ENCODE measurements at places on chromosomes 1 and 21.

GRCh38 chr21:34737115-34737514 is 68.3 kb downstream of the CLIC6 start:
- DNase-seq, result no peak

GRCh38 chr1:178407655-178408054 is 89.1 kb downstream of the CLEC20A start:
- DNase-seq, result no peak

- DNase-seq, result no peak
Measured at GRCh38 chr1:219798283-219799030, 129.9 kb downstream of the SLC30A10 start.

DNA sequence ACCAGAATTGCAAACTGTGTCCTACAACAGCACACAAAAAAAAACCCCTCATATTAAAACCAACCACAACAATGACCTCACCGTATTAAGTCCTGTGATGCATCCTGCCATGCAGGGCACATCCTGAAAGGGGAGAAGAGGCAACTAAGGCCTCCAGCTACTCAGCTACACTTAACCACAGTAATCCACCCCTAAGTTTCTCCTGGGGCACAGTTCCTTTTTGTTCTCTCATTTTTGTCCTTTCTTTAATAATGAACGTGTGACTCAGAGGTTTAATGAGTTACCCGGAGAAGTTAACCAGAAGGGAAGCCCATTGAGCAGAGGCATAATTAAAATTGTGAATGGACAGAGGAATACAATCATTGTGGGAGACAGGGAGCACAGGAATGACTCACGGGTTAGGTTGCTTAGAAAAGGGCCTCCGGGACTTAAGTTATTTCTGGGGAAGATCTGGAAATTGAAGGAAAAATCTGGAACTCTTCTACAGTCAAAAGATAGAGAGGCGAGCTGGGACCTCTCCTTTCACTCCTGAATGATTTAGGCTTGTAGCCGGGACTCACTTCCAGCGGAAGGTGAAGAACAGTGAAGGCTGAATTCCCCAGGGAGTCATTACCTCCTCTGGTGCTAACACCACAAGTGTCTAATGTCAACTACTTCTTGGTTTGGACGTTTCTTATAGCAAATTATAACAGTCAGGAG is 36.9 kb upstream of the HIVEP3 start:
- no peak for DNase-seq

- DNase-seq, result no peak
Measured at GRCh38 chr1:191662746-191663145, 495.5 kb upstream of the RGS18 start.

GRCh38 chr1:116538544-116538943 is 32.3 kb downstream of the CD58 start:
- no peak for DNase-seq

DNA sequence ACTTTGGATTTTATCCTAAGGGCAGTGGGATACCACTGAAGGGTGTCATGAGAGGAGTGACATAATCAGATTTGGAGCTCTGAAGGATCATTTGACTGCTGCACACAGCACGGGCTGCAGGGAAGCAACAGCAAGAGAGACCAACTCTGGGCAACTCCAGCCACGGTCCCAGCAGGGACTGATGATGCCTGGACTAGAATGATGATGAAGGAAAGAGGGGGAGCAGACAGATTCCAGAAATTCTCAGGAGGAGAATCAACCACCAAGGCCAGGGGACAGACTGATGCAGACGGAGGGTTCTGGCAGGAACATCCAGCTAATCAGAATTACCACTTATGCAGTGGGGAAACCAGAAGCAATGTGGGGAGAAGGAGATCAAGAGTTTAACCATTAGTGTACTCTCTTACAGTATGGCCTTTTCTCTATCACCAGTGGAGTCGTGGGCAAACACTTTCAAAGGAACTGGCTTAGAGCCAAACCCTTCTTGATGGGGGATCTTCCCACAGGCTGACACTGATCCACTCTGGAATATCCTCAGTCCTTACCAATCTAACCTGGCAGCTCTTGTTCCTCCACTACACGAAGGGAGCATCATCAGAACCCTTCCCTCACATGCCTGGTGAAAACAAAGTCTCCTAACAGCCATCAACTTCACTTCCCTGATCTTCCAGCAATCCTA is 3.3 kb downstream of the URB1 start:
- no peak for DNase-seq

DNA sequence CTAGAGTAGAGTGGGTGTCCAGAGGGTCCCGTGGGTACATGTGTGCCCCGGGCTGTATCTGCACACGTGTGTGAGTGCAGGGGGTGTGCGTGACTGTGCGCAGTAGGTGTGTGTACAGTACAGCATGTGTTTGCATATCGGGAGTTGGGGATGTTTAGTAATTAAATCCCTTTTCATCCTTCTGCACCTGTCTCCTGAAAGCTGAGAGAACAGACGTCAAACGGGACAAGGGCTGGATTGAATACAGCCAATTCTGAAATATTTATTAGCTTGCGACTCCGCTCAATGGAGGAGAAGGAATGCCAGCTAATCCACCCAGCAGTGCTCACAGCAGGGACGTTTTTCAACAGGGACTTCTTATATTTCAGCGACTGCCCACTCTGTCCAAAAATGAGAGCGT is 44.7 kb upstream of the CASZ1 start:
- no peak for DNase-seq

- no peak for DNase-seq
Measured at GRCh38 chr1:247156787-247157232, 15.0 kb downstream of the ZNF124 start.

GRCh38 chr1:44512313-44512885 is 107.3 kb downstream of the RNF220 start:
- DNase-seq, result no peak

GRCh38 chr1:211133836-211134669 is at the start of gene KCNH1:
TSS of gene KCNH1 (minus strand) at chr1:211134148. CDS start at chr1:211133945, 203 bp downstream.
- peak; percentile 94 for DNase-seq

DNA sequence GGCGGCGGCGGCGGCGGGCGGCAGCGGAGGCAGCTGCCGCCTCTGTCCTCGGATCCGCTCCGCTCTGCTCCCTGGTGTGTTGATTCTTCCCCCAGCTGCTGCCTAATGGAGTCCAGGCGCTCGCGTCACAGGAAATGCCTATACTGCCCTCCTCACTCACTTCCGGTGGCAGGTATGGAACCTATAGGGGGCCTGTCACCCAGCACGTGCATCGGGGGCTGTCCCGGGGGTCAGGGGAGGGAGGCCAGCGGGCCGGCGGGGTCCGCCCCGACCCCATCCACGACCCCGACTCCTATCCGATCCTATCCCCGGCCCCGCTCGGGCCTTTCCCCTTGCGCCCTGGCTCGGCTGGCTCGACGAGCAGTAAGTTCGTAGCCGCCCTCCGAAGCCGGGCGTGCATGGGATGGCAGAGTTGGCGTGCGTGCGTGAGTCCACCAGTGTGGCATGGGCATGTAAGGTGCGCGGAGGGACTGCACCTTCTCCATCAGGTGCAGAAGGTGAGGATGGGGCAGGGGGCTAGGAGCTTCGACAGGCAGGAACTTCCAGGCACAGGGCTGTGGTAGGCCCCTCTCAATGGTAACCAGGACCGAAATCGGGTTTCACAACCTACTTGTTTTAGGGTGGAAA is at the start of gene WDR26:
TSS of gene WDR26 (minus strand) at position 107 of the 627 bp plus-strand sequence.
- DNase-seq, result peak; percentile 90

- DNase-seq, result peak; percentile 62
Measured at GRCh38 chr1:181424786-181425403, 58.4 kb upstream of the CACNA1E start.

GRCh38 chr1:194228427-194228826 is 1042.0 kb upstream of the B3GALT2 start:
- DNase-seq, result no peak

DNA sequence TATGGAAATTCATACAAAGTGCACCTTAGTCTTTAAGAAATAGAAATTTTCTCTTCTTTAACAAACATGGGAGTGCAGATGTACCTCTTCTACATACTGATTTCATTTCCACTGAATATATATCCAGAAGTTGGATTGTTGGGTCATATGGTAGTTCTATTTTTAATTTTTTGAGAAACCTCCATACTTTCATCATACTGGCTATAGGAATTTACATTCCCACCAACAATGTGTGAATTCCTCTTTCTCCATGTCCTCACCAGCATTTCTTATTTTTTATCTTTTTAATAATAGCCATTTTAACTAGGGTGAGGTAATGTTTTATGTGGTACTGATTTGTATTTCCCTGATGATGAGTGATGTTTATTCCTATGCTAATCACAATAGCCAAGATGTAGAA is 87.5 kb downstream of the RGS2 start:
- DNase-seq, result no peak

- DNase-seq, result no peak
Measured at GRCh38 chr1:202056644-202057334, 46.4 kb downstream of the ELF3 start.

DNA sequence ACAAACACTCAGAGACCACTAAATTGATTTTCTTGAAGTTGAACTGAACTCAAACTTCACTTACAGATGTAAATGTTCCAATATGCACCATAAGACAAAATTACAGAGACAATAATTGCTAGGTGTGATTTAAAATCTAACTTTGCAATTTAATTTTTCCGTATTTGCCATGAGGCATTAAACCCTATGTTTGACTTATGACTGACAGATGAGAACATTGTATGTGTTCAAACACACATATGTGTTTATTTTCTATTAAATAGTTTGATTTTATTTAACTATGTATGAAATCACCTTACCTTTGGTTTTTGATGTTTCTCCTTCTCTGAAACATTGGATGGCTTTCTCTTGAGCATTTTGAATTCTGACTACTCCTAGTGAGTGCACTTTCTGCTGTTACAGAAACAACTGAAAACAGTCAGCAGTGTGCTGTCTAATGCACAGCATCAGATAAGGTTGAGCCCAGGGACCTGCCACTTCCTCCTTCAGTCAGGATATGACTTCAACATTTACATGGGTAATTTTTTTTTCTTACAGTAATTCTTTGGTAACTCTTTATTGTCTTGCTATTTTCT is at the start of gene SAMSN1:
TSS of gene SAMSN1 (minus strand) at position 410 of the 575 bp plus-strand sequence. CDS start at position 356, 54 bp downstream.
- DNase-seq, result no peak

DNA sequence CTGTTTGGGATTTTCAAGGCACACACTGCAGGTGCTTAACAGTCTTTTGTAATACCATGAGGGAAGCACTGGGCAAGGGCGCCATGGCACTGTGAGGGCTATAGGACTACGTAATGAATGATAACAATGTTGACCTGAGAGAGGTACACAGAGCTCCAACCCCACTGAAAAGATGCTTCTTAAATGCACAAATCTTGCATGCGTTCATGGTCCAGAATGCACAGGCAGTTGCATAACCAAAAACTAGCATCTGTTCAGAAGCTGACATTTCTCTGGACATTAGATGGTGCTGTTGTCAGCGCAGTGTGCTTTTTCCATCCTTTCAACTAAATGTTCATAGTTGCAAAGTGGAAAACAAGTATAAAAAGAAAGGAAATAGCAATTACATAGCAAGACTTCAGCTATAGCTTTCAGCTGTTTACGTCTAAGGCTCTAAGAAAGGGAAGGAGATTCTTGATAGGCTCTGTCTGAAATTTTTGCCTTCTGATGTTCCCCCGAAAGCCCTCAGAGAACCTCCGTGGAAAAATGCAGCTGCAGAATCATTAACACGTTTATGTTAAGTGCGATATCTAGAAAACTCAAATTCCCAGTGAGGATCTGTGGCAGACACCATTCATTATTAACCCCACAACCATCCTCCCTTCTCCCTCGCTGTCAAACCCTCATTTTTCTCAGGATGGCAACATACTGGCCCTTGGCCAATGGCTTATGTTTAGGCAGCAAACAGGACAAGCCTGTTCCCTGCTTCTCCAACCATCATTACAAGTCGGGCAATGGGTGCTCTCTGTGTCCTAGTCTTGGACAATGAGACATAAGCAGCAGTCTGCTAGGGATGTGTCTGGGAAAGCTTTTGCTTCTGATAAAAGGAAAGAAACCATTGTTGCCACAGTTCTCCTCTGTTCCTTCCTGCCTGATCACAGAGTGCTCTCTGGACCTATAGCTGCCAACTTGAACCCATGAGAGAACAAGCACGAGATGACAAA is 8.2 kb upstream of the TARBP1 start:
- DNase-seq, result peak; percentile 71

DNA sequence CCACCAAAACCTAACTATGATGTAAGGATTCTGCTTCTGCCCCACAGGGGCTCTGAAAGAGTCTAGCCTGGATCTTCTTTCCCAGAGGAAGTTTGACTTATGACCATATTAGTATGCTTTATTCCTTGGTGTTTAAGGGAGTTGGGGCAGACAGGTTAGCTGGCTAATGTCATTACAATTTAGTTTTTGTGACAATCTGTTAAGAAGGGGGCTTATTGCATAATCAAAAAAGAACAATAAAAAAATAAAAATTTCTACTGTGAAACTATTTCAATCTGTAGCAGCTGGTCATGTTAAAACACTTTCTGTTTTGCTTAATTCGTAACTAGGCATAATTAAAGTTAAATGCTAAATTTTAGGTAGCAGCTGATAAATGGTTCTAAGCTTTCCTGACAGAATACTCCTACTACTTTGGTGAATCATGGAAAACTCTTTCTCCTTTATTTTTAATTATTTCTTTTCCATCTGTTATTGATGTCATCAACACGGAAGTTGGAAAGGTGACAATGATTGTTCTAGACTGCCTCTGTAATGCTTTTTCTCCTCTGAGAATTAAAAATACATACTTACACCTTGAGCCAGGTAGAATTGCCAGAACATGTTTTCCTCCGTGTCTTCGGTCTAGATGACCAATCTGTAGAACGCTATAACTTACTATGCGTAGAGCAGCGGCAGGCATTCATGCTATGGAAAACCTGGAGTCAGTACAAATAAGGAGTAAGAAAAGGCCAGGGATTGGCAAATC is 18.6 kb downstream of the DYRK3 start:
- no peak for DNase-seq

GRCh38 chr1:51644020-51644419 is 27.1 kb downstream of the OSBPL9 start:
- no peak for DNase-seq

DNA sequence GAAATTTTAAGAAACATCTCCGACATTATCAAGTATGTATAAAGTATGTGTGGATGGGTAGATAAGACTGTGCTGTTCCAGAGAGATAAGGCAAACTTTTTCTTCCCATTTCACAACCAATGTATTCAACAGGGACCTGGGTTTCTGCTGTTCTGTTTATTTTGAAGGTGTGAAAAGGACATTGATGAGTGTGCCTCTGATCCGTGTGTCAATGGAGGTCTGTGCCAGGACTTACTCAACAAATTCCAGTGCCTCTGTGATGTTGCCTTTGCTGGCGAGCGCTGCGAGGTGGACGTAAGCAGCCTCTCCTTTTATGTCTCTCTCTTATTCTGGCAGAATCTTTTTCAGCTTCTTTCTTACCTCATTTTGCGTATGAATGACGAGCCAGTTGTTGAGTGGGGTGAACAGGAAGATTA is 174.0 kb downstream of the CRB1 start:
- no peak for DNase-seq

- peak; percentile 7 for DNase-seq
Measured at GRCh38 chr1:8169364-8170058, 143.4 kb upstream of the ERRFI1 start.

DNA sequence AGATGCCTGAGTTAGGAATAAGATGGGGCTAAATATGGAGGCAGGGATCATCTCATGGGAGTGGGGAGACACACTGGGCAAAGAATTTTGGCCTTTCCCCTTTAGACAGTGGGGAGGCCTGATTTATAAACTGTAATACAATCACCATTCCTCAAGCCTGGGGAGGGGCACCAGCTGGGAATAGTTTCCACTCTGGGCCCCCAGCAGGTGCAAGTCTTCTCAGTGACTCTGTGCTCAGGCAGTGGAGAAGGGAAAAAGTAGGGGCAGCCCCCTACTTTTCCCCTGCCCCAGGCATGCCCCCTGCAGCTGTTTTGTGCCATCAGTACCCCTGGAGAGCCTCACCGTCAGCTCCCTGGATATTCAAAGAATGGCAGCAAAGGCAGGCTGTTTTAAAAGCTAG is 19.1 kb downstream of the COA7 start:
- DNase-seq, result no peak
